AG08395 (cell line): ENCODE measurements at places on chromosomes 7 and 10.

DNA sequence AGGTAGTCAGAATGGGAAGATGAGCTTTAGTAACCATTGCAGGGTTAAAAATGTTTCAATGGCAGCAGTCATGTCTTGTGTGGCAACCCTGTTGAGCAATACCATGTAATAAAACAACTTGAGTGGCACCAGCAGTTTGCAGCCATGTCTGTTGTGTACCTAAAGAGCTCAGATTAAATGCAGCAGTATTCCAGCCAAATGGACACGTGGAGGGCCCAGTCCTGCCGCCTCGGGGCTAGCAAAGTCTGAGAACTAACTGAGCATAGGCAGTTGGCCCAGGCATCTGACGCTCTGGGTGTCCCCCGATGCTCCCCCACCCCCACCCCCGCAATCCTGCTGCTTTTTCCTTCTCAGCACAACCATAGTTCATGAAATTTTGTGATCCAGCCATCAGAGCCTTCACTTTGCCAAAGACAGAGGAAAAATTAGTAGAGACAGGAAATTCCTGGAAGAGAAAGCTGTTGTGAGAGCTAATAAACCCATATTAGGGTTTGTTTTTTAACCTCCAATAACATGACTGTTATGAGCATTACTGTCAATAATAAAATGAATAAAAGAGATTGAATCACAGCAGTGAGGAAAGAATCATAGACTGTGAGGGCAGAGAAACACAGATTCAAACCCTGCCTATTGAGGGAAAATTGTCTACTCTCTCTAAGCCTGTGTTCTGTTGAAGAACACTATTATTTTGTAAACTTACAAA is 220.6 kb upstream of the RHOBTB1 start:
- no peak for DNase-seq

DNA sequence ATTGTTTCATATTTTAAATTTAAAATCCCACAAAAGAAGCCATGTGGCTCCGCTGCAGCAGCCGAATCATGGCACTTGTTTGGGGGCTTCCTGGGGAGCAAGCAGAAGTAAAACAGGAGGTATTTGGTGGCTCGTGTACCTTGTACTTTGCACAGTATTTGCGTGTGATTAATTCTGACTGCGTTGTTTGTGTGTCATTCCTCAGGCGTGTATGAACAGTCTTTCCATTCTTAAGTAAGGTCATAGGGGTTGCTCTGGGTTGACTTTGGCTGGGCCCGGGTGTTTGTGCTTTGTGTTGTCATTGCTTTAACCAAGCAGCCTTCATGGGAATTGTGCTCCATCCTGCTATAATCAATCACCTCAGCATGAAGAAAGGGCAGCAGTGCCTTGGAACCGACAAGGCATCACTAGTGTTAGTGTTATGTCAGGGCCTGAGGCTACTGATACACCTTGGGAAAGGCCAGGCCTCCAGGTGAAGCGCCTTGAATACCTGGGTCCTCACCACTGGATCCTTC is 182.4 kb downstream of the ARHGAP21 start:
- DNase-seq, result no peak

DNA sequence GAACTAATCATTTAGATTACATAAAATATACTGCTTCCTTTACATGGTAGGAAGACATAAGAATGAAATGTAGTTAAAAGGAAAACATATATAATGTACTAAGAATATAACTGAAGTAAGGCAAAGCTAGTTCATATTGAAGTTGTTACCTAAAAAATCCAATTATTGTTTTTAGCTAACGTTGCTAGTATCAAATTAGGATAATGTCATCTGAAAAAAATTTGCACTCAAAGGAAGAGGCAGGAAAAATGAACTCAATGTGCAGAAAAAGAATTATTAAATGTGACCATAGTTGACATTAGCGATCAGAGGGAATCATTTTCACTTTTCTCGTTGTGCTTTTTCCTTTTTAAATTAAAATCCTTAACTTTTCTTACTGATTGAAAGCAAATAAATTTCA is 1.6 kb upstream of the BET1 start:
- DNase-seq, result no peak

GRCh38 chr10:71739358-71739900 is 19.9 kb upstream of the C10orf105 start:
- DNase-seq, result no peak

- DNase-seq, result no peak
Observed at GRCh38 chr7:7769710-7770627, 51.6 kb upstream of the RPA3 start.

DNA sequence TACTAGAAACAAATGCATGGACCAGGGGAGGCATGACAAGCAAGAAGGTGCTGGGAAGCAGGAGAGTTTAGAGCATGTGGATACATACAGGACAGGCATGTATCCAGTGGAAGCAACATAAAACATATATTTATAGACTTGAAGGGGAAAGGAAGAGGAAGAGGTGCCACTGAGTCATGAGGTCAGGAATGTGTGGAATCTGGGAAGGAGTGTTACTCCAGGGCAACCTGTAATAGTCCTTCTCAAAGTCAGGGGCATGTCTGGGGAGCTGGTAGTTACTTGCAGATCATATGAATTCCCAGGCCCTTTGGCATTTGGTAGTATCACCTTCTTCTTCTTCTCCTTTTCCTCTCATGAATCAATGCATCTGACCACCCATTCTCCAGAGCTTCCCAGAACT is 246.6 kb downstream of the XPNPEP1 start:
- no peak for DNase-seq
